ENCODE measurements at places on chromosomes 5 and 9. TPM values are rescaled to one million over a fixed set of nuclear protein-coding genes. Genes with fewer than 3 reads are reported as not detected.

ASTN2 gene
- 10.3 TPM for total RNA-seq

- H3K36me3 ChIP-seq: peaks cover 43% of the 10 kb centered on the region
- peaks cover 73% of the 10 kb centered on the region for H3K4me1 ChIP-seq
- DNase-seq: no peak
- peak overlapping the region; percentile 82 for H3K27ac ChIP-seq
- H3K27me3 ChIP-seq: peaks cover 2% of the 10 kb centered on the region
Measured at GRCh38 chr5:33808699-33809098, 83.1 kb downstream of the ADAMTS12 start.

DNA sequence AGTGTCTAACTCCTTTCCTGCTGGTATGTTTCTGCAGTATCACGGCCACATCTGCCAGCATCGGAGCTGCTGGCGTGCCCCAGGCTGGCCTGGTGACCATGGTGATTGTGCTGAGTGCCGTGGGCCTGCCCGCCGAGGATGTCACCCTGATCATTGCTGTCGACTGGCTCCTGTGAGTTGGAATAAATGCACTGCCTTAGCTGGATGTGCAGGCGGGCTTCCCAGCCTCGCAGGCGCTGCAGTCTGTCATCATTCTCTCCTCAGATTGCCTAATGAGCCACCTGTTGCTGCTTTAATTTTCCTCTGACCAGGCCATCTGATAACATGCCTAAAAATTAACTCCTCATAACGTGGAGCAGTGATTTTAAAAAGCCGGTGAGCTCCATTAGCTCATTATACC, 79.1 kb upstream of the PLPP6 start:
- H3K4me1 ChIP-seq: no peaks in the 10 kb centered on the region
- no peak for DNase-seq
- H3K4me3 ChIP-seq: no peak overlapping the region
- no peak overlapping the region for H3K27ac ChIP-seq
- H3K27me3 ChIP-seq: peaks cover 8% of the 10 kb centered on the region
- H3K36me3 ChIP-seq: no peaks in the 10 kb centered on the region

- no peak overlapping the region for H3K27ac ChIP-seq
- H3K4me3 ChIP-seq: no peak overlapping the region
- H3K36me3 ChIP-seq: no peaks in the 10 kb centered on the region
- DNase-seq: no peak
- H3K27me3 ChIP-seq: no peaks in the 10 kb centered on the region
- no peaks in the 10 kb centered on the region for H3K4me1 ChIP-seq
Measured at GRCh38 chr9:31612336-31613030, 772.0 kb upstream of the ACO1 start.

SH3PXD2B gene
- total RNA-seq: 12.4 TPM

GRCh38 chr5:57577432-57578175, 95.0 kb upstream of the ACTBL2 start:
- H3K27ac ChIP-seq: no peak overlapping the region
- no peaks in the 10 kb centered on the region for H3K4me1 ChIP-seq
- no peak for DNase-seq
- no peaks in the 10 kb centered on the region for H3K36me3 ChIP-seq
- no peak overlapping the region for H3K4me3 ChIP-seq

PFN3 gene
- not detected for total RNA-seq

All from HFFc6 (cell line).